Lung (tissue), 17 donors: ENCODE measurements at places on chromosomes 2 and 18.

GRCh38 chr18:77906103-77906892 is 656.6 kb downstream of the GALR1 start:
- H3K4me1 ChIP-seq, result no peaks in the 10 kb centered on the region
- no peak for DNase-seq
- H3K36me3 ChIP-seq, result no peaks in the 10 kb centered on the region
- H3K4me3 ChIP-seq, result no peak overlapping the region

GRCh38 chr18:74789078-74789477 is 191.4 kb downstream of the ZNF407 start:
- no peak overlapping the region for H3K27ac ChIP-seq
- H3K36me3 ChIP-seq, result no peaks in the 10 kb centered on the region
- H3K4me3 ChIP-seq, result no peak overlapping the region
- H3K27me3 ChIP-seq, result no peaks in the 10 kb centered on the region
- no peak for DNase-seq
- peaks cover 2% of the 10 kb centered on the region for H3K4me1 ChIP-seq

GRCh38 chr18:9323750-9324445 is 10.7 kb upstream of the TWSG1 start:
- no peak for DNase-seq
- H3K27me3 ChIP-seq, result no peaks in the 10 kb centered on the region
- no peak overlapping the region for H3K27ac ChIP-seq

DNA sequence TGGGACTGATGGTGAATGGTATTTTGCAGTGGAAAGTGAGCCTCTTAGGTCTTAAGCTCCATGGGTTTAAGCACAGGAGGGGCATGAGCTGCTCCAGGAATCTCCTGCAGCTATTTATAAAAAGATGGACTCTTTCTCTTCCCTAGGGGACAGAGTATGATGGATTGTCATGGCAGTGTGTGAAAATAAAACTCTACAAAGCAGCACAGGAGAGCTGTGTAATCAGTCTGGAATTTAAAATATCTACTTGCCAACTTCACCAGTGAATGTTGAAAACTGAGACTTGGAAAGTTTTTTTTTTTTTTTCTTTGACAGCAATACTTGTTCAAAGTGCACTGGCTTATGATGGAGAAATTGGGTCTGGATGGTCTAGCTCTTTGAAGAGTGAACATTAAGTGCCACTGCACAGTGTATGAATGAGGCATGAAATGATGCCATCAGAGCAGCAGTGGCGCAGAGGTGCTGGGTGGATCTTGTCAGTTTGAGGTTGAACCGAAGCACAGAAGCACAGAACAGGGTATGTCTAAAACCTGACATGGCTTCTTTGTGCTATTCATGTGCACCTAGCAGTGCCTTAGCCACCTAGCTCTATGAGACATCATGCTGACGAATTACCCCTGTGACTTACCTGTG is 245.4 kb downstream of the PTPRM start:
- DNase-seq, result peak; percentile 19
- peak overlapping the region; percentile 61 for H3K27ac ChIP-seq
- no peaks in the 10 kb centered on the region for H3K36me3 ChIP-seq

DNA sequence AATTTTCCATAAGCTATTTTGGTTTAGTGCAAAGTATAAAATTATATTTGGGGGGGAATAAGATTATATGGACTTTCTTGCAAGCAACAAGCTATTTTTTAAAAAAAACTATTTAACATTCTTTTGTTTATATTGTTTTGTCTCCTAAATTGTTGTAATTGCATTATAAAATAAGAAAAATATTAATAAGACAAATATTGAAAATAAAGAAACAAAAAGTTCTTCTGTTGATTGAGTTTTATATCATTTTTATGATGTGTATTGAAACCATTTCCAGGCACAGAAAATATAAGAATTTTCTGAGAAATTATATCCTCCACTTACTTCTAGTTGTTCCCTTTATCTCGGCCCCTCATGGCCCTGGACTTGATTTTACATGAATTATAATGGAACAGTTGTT is 3.7 kb downstream of the CCL20 start:
- H3K27me3 ChIP-seq, result no peaks in the 10 kb centered on the region
- H3K4me3 ChIP-seq, result no peak overlapping the region
- no peaks in the 10 kb centered on the region for H3K36me3 ChIP-seq
- no peak overlapping the region for H3K27ac ChIP-seq
- no peak for DNase-seq
